ENCODE measurements at places on chromosomes 12 and 14. TPM values are rescaled to one million over a fixed set of nuclear protein-coding genes. Genes with fewer than 3 reads are reported as not detected.

DNA sequence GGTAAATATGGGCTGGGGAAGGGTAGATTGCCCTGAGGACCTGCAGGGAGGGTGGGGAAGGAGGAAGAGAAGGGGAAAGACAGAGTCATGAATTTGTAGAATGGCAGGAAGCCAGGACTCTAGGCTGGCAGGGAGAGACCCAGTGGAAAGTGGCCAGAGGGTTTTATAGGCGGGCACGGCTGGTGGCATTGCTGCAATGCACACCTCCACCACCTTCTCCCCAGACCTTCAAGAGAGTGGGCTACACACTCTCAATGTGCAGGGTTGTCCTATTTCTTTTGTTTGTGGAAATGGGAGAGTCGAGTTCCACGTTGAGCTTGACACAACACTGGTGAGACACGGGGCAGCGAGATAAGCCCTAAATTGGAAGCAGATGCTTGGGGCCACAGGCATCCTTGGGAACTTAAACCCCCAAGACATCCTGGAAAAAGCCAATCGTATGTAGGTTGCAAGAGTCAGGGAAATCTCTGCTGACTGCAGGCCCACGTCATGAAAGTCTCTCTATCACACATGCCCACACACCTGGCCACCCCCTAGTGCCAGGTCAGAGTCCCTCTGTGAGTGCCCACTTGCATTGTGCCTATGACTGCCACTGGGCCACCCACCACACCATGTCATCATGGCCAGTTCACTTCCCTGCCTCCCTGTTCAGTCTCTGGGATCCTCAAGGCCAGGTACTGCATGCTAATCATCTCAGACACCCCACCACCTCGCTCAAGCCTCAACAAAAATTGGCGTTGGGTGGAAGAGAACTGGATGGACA, 38.0 kb upstream of the BDKRB2 start:
- no peak for DNase-seq

DNA sequence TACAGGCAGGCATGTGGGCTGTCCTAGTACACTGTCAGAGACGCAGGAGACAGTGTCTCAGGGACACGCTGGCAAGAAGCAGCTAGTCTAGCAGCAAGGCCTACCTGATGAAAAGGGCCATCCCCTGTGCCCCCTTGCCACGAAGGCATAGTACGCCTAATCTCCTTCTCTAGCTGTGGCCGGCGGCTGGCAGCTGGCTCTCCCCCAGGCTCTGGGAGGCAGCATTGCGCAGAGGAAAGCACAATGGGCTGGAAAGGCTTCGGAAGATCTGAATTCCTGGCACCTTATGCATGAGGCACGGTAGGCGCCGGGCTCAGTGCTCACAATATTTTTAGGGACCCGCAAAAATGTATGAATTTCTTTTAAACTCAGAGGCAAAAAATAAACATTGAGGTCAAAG, 16.0 kb upstream of the PLEKHH1 start:
- DNase-seq = no peak

DNA sequence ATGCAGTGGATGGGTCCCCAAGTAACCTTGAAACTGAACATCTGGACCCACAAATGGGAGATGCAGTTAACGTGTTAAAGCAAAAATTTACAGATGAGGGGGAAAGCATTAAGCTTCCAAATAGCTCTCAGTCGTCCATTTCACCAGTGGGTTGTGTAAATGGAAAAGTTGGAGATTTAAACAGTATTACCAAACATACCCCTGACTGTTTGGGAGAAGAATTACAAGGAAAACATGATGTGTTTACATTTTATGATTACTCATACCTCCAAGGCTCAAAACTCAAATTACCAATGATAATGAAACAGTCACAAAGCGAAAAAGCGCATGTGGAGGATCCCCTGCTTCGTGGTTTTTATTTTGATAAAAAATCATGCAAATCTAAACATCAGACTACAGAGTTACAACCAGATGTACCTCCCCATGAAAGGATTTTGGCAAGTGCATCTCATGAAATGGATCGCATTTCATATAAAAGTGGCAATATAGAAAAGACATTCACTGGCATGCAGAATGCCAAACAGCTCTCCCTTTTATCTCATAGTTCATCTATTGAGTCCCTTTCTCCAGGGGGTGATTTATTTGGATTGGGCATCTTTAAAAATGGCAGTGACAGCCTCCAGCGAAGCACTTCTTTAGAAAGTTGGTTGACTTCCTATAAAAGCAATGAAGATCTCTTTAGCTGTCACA, 116.6 kb upstream of the NPAS3 start:
- no peak for DNase-seq

- DNase-seq = no peak
Observed at GRCh38 chr14:79251278-79251677, 960.0 kb downstream of the DIO2 start.

DNA sequence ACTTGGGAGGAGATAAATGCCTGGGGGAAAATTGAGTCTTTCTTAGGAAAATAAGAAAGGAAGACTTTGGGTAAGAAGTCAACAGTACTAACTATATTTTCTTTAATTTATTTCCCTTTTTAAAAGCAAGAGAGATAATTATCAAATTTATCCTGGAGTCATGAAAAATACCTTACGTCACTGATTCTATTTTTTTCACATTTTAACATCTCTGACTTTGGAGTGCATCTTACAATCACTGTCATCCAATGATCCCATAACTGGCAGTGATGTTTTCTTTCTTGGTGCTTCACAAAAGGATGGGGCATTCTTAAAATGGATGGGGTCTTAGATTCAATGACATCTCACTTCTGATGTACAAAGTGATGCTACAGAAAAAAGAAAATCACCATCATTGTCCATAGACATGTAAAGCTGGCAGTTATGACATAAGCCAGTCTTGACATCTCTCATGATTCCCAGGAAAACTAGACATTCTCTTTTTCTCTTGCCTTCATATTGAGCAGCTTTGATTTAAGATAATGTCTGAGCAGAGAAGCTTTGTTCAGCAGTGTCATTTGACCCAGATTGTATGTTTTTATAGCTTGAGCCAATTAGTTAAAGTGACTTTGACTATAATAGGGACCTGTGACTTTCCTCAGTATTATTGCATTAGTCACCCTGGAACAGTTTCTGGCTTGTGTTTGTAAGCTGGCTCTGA, 236.2 kb downstream of the EGLN3 start:
- DNase-seq = peak; percentile 46

DNA sequence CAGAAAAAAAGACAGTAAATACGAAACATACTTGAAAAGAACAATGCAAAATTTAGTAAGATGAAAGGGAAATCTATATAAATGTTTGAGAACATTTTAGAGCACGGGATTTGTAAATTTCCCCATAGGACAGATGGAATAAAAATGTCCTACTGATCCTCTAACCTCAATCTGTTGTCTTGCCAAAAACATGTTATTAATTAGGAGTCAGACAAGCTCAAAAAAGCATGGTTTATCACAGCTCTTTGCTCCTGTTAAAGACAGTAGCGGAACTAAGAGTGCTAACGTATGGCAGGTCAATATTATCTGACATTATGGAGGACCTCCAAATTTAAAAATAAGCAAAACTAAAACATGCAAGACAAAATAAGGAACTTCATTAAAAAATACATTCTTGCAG, 12.9 kb downstream of the GMFB start:
- DNase-seq = no peak

DNA sequence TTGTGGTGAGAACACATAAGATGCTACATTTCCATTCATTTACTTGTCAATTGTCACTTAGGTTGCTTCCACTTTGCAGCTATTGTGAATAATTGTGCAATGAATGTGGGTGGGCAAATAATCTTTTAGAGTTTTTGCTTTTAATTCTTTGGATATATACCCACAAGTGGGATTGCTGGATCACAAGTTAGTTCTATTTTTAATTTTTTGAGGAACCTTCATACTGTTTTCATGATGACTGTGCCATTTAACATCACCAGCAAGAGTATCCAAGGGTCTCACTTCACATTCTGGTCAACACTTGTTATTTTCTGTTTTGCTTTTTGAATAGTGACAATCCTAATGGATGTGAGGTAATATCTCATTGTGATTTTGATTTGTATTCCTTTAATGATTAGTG, 10.5 kb downstream of the CLEC6A start:
- no peak for DNase-seq

GRCh38 chr12:76820888-76821482, 57.1 kb downstream of the ZDHHC17 start:
- peak; percentile 11 for DNase-seq

TMTC1 gene
- total RNA-seq = 5.1 TPM

PAX9 gene
- total RNA-seq = 0.44 TPM

OR4E2 gene
- total RNA-seq = not detected

PMCH gene
- total RNA-seq = 1.8 TPM

Data from endothelial cell of umbilical vein (primary cell).